Kasumi-1 (cell line): ENCODE measurements at places on chromosomes 16 and 17.

GRCh38 chr17:79732804-79733691 is 2.3 kb downstream of the ENPP7 start:
- DNase-seq = no peak

- DNase-seq = no peak
These were observed 3.9 kb downstream of the ABCC3 start for GRCh38 chr17:50638606-50638965.

DNA sequence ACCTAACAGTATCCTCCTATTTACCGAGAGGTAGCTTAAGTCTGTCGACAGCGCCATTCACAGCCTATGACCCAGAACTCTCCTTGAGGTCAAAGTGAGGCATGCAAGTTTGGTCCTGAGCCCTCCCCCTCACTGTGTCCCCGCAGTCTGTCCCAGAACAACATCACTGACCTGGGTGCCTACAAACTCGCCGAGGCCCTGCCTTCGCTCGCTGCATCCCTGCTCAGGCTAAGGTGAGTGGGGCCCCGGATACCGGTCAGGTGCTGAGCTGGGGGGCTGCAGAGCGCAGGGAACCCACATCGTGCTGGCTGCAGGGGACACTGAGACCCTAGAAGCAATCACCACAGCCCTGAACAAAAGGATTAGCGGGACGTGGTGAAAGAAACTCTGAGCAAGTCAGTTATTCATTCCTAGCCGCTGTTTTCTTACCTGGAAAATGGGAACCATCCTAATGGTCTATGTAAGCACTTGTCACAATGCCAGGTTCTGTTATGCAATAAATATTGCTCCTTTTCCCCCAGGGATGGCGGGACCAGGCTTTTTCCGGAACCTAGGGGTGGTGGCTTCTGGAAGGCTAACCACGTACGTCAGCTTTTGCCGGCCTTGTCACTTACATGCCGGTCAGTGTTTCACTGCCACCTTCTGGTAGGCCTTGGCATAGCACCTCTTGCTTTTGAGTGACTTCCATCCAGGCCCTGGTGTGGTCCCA is 23.8 kb downstream of the DEXI start:
- DNase-seq = peak; percentile 46

DNA sequence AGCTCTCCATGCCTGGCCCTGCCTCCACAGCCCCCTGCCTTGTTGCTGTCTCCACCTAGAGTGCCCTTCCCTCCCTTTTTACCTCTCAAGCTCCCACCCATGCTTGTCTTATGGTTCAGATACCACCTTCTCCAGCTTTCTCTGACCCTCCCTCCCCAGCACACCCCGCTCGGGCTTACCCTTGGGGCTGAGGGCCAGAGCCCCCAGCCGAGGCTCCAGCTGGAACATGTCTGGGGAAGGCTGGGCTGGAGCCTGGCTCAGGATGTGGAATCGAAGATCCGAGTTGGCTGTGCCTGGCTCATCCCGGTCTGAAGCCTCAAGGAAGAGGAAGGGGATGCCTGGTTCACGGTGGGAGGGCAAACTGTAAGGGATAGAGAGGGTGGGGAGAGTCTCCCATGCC is 3.6 kb downstream of the CDH16 start:
- no peak for DNase-seq

DNA sequence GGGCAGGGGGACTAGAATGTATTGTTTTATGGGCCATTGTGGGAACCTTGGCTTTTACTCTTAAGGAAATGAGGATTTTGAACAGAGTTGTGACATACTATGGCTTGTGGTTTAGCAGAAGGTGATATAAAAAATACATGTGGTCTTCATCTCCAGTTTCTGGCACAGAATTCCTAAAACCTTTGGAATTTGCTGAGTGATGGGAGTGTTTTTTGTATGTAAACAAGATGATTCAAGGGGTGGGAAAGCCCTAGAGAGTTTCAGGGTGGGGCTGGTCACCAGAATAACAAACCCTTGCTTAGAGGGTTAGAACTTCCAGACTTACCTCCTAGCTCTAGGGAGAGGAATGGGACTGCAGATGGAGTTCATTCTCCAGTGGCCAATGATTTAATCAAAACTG is 316.1 kb downstream of the PHKB start:
- no peak for DNase-seq

DNA sequence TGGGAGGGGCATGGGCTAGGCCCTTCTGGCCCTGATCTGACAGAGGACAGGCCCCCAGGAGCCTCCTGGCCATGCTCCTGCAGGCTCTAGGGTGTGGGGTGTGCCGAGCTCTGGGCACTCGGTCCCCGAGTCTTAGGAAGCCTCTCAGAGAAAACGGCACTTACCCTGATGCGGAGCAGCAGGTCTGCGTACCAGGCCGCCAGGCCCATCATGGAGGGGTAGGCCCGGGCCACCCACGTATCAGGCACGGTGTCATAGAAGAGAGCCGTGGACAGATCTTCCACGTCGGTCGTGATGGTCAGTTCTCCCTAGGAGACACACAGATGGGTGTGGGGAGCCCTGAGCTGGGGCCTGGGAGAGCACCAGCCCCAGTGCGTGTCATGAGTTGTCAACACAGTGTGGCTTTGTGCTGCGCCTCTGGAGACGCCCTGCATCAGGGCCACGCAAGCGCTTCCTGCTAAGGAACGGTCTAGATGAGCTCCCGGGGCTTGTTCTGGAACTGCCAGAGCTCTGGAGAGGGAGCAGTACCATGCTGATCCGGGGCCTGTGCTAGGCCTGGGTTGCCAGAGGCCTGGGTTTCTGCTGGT is 47.9 kb downstream of the PGS1 start:
- DNase-seq = no peak

DNA sequence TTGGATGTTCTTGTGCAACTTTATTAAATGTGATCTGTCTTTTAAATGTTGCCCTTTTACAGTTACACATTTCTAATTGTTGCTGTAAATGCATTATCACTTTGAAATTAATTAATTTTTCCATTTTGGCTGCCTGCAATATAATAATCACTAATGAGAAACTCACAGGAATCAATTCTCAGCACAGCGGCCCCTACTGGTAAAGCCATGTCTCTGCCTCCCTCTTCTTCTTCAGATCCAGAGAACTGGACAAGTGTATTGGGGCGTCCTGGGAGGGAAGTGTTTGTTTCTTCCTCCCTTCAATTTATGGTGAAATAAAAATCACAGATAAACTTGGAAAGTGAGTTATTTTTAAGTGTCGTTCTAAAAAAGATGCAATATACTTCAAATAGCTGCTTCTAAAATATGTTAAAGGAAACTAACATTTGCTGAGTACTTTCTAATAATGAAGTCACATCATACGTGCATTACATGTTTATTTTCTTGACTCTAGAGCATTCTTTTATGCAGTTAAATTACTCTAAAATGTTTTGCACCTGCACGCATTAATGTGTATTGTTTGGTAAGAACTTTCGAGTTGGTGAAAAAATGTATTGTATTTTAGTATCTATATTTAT is 338.0 kb downstream of the WWOX start:
- peak; percentile 21 for DNase-seq

GRCh38 chr17:75913537-75914210 is 9.0 kb upstream of the MRPL38 start:
- no peak for DNase-seq

DNA sequence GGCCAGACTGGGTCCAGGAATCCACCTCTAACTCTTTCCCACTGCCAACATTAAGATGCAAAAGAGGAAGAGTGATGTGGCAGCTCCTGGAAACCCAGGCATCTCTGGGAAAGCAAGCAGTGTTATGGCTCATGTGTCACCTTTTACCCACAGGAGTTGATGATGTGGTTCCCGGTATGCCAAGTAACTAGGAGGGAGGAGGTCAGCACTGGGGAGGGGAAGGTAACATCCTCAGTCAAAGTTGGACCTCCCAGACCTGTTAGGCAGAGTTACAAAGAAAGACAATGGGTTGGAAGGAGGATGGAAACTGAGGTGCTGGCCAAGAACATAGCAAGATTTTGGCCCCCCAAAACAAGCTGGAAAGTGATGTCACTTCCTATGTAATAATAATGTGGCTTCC is 11.4 kb downstream of the KRABD2 start:
- no peak for DNase-seq

DNA sequence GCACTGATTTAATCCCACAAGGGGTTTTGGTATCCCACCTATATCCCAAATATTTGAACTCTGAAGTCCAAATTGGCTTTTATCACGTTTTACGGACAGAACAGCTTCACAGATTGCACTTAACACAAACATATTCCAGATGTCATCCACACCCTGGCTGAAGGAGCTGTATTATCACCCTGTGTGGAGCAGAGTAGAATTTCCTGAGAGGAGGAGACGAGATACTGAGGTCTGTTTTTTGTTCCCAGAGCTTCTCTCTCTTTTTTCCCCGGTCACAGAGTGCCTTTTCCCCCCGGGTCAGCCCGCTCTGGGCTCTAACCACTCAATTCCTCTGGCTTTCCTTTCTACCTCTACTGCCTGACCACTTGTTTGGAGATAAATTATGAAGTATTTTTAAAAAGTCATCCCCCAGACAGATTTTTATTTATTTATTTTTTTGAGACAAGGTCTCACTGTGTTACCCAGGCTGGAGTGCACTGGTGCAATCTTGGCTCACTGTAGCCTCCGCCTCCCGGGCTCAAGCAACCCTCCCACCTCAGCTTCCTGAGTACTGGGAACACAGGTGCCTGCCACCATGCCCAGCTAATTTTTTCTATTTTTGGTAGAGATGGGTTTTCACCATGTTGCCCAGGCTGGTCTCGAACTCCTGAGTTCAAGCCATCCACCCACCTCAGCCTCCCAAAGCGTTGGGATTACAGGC is 30.7 kb downstream of the DNAH2 start:
- DNase-seq = no peak

DNA sequence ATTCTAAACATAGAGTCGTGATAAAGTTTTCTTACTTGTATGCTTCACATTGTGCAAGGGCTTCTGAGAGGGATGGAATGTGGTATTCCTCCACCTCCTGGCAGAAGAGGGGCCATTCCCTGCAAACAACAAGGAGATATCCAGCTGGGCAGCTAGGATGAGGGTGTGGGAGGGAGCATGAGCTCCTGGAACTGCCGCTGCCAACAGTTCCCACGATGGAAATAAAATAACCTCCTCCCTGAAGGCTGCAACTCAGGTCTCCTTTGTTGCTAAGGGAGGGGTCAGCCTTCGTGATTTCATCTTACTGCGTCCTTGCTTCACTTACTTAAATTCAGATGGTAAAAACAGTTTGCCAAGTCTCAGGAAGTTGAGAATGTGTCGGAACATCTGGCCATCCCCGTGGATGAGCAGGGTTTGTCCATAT is 15.6 kb downstream of the PLEKHG4 start:
- no peak for DNase-seq

DNA sequence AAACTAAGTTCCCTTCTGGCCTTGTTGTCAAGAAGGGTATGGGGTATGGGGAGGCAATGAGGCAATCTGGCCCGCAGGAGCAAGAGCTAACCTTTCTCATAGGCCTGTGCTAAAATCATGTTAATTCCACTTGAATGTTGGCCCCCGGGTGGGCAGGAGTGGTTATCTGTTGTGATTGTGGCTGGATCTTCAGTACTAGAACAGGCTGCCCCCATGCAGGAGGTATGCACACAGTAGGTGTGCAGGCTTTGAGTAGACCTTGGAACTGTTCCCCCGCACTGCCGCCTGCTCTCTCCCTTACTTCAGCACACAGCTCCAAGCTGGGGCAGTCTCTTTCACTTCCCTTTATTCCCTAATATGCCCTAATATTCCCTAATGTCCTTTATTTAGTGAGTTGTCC is 52.4 kb upstream of the TANGO6 start:
- DNase-seq = no peak

DNA sequence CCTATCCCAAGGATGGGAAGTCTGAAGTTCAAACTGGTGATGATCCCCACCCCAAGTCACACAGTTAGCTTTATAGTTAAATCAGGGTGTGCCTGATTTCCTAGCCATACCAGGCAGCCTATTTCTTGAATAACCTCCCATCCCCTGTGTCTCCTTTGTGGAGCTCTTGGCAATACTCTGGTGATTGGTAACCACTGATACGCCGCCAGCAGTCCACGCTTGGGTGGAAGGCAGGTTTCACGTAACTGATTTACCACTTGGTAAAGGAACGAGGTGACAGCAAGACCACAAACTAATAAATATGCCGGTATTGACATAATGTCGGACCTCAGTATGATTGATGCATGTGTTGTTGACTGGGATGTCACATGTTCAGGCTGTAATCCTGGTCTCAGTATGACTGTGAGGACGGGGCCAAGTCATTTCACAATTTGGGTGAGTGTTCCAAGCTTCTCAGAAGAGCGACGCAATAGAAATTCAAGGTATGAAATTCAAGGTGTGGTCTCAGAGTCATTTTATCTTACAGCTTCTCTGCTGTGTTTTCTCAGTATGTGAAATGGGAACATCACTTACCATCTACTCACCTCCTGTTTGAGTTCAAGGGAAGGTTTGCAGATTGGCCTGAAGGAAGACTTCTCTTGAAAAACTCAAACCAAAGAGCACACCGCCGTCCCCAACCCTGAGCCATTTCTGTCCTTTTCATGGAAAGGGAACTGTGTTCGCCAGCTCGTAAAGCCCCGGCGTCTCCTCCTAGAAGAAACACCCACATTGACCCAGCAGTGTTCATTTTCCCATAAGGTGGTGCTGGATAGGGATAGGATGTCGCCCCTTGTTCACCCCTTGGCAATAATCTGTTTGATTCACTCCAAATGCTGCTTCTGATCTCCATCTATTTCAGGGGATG is 678.9 kb downstream of the WWOX start:
- DNase-seq = no peak

DNA sequence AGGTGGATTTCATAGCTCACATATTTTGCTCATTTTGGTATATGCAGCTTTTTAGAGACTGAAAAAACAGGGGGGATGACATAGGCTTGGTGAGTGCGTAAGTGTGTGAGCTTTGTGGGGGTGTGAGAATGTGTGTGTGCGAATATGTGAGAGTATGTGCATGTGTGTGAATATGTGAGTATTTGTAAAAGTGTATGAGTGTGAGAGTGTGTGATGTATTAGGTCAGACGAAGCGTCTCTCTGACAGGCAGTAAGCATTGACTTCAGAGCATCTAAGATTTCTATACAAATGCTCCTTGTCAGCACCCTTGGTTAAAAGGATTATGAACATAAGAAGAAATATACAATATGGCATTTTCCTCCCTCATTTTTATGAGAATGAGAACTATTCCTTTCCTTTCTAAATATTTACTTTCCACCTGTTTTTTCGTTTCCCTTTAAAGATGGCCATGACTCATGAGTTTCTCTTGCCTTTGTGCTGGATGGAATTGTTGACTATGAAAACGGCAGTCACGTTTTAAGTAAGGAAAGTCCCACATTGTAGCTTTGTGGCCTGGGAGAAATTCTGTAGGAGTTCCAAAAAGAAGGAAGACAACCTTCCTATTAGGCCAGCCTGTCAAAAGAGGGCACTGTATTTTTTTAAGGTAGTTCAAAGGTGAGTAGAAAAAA is 276.4 kb downstream of the FOXL1 start:
- no peak for DNase-seq

GRCh38 chr17:44900894-44901293 is 1.6 kb upstream of the EFTUD2 start:
- no peak for DNase-seq
